ENCODE measurements at places on chromosomes 4 and X.

GRCh38 chr4:11614426-11614825, 185.7 kb upstream of the HS3ST1 start:
- DNase-seq = no peak

- DNase-seq = peak; percentile 64
Measured at GRCh38 chrX:13078739-13079444, 34.5 kb upstream of the FAM9C start.

DNA sequence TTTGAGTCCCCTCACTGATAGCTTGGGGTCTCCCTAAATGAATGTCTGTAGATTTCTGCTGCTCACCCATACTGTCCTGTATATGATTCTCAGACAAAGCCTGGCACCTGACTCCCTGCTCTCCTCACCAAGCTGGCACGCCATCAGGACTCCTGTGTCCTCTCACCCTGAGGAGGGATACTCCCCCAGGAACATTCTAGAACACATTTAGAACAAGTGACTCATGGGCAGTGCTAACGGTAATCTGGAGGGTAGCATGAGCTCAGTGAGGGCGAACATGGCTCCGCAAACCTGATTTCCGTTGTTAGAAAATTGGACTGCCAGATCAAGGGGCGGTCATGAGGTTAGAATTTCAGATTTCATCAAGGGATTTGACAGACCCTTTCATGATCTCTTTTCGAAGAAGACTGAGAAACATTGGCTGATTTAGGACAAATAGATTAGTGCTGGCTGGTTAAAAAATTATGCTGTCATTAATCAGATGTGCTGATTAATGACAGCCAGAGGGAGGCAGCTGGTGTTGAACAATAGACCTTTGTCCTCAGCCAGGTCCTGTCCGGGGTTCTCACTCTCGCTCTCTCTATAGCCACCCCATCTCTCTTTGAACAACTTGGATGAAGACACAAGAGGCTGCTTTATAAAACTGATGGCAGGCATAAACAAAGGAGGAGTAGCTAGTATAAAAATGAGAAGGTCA, 244.3 kb downstream of the PTTG2 start:
- DNase-seq = no peak

DNA sequence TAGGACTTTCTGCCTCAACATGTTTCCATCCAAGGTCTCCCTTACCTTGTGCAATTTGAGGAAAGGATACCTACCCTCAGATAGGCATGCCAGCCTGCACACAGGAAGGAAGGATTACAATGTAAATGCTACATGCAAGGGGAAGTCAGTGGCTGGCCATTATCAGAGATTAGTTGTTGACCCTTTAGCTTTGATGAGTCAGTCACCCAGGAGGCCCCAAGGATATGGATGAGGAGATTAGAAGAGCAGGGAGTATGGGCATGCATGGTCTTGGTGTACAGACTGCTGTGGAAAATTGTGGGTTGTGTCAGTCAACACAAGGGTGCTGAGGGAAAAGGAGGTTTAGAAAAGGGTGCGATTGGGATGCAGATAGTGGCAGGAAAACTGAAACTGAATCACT, 92.0 kb downstream of the GUCY2F start:
- DNase-seq = no peak

GRCh38 chr4:125390727-125391126, 76.0 kb downstream of the FAT4 start:
- no peak for DNase-seq

- DNase-seq = no peak
Measured at GRCh38 chr4:30605616-30606190, 114.5 kb upstream of the PCDH7 start.

DNA sequence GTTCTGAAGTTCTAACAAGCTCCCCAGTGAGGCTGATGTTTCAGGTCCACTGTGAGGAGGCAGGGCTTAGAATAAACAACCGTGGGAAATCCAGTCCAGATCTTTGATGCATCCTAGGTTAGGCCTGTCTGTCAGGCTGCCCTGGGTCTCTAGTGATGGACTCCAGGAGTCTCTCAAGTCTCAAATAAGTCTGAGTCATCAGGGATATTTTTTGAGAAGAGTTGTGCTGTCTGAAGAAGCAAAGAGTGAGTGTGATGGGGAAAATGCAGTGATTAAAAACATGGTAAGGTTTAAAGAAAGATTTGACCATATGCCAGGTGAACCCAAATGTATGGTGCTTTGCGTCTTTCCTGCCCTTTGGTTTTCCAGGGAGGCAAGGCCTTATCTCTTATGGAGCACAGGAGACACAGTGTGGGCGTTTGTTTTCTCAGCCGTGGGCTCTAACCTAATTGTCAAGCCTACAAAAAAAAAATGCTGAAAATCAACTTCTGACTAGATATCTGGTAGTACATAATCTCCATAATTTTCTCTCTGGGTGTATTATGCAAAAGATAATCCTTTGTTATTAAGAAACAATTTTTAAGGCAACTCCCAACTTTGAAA, 100.7 kb downstream of the PTTG2 start:
- DNase-seq = peak; percentile 21

- DNase-seq = no peak
Measured at GRCh38 chrX:130413415-130413814, 11.6 kb downstream of the RBMX2 start.

GRCh38 chr4:83262682-83263081, 21.9 kb downstream of the COQ2 start:
- no peak for DNase-seq

GRCh38 chr4:55214172-55214571, 88.8 kb upstream of the KDR start:
- DNase-seq = no peak

DNA sequence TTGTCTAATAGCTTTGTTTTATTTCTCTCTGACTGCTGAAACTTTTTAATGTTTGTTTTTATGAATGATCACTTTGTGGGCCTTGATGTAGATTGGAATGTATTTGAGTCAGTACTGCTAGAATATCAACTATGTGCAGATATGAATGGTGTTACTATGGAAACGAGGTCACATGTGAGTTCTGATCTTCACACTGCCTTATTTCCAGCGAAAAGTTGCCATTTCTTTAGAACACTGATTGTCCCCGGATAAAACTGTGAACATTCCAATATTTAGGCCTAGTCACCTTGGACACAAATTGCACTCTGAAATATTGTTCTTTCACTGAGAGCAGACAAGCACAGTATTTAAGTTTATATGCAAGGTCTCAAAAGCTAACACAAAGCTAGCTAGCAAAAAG, 27.2 kb upstream of the MAGED1 start:
- DNase-seq = no peak

- DNase-seq = no peak
Measured at GRCh38 chr4:141121101-141121500, 12.2 kb downstream of the RNF150 start.

DNA sequence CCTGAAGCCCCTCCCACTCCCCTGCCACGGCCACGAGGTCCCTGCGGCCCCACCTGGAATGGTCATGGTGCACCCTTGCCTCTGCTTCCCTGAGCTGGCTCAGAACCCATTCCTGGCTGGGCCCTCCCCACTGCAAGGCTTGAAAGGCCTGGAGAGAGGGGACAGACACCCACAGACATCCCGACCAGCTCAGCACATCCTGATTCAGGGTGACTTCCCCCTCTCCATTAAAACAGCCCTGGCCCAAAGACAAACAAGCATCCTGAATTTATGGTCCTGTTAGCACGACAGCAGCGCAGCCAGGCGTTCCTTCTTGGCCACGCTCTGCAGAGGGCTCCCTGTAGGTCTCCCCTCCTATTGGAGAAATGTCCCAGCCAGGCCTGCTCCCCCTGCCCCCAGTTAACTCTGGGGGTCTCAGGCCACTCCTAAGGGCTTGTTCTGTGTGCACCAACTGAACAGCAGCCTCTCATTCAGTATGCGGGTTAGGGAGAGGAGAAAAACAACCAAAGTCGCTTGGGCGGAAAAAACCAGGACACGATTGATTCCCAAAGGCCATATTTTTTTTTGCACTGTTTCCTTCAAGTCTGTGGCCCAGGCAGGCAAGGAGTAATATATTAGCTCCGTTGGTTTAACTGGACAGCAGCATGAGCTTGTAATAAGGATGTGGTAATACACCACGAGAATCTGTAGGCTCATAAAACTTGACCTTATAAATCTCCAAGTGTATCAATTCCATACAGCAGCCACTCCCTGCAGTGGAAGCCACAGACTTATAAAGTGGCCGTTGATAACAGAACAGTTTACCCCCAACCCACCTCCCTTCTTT, 106.7 kb upstream of the MSX1 start:
- no peak for DNase-seq

GRCh38 chr4:57689693-57690205, 579.6 kb upstream of the IGFBP7 start:
- no peak for DNase-seq

GRCh38 chr4:34269613-34270012, 1974.7 kb downstream of the ARAP2 start:
- no peak for DNase-seq

DNA sequence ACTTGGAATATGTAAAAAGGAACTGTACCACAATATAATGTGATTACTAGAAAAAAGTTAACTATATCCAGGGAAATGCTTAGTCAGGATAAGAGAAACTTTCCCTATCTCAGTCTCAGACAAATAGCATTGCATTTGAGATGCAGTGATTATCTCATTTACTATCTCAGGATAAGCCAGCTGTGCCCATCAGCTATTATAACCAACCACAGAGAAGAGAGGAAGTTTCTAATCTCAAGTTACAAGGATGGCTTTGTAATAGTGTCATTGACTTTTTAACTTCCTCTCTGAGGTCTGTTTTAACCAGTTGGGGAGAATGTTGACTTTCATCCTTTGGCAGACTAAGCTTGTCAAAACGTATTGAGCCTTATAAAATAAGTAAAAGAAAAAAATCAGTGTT, 56.5 kb downstream of the SNX25 start:
- DNase-seq = no peak

GRCh38 chr4:77854431-77855111, 8.1 kb upstream of the MRPL1 start:
- DNase-seq = no peak

DNA sequence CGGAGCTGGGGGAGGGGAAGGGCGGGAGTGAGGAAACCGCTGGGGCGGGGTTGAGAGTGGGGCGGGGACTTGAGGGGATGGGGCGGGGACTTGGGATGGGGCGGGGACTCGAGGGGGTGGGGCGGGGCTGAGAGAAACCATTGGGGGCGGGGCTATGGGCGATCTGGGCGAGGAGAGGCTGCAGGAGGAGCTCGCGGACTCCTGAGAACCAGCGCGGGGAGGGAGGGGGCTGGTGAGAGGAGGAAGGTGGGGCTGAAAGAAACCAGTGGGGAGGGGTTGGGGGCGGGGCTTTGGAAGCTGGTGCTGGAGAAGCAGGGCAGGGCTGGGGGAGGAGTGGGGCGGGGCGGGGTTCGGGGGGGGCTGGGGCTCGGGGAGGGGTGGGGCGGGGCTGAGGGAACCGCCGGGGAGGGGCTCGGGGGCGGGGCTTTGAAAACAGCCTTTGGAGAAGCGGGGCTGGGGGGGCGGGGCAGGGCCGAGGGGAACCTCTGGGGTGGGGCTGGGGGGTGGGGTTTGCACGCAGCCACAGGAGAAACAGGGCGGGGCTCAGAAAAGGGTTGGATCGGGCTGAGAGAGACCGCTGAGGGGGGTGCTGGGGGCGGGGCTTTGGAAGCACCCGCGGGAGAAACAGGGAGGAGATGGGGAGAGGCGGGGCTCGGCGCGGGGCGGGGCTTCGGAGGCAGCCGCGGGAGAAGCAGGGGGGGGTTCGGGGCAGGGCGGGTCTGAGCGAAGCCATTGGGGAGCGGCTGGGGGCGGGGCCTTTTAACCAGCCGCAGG, 777 bp upstream of the EOLA2 start:
- peak; percentile 83 for DNase-seq

DNA sequence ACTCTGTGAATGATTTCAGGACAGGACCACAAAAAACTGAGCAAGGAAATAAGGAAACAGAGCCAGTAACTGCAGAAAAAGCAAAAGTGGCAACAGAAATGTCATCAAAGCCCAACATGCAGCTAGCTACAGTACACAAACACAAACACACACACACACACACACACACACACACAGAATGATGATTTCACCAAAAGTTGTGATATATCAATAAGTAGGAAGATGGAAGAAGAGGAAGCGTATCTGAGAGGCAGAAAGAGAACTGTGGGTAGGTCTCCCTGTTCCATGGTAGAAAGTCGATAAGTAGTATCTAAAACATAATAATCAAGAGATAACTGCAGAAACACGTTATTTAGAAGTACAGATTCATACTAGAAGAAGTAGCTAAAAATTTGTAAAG, 148.3 kb downstream of the MGST2 start:
- no peak for DNase-seq

DNA sequence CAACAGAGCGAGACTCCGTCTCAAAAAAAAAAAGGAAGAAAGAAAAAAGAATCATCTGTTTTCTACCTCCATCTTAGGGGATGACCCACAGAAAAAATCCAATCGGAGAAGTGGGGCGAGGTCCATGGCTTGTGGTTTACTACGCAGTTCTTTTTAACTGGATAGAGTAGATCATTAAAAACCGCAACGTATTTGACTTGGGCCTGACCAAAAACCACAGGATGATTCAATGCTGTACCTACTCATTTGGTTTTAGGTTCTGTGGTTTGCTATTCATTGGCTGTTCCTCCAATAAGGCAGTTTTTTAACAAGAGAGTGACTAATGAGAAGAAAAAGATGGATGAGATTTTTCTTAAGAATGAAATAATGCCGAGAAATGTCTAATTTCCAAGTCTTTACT, 83.7 kb downstream of the FREM3 start:
- DNase-seq = no peak

GRCh38 chrX:135572436-135572835, 52.0 kb downstream of the INTS6L start:
- no peak for DNase-seq

- no peak for DNase-seq
Measured at GRCh38 chr4:133596459-133596858, 447.4 kb downstream of the PCDH10 start.

- no peak for DNase-seq
Measured at GRCh38 chrX:10486373-10486772, 134.0 kb downstream of the MID1 start.

- no peak for DNase-seq
Measured at GRCh38 chr4:107391630-107392028, 328.4 kb downstream of the PAPSS1 start.

DNA sequence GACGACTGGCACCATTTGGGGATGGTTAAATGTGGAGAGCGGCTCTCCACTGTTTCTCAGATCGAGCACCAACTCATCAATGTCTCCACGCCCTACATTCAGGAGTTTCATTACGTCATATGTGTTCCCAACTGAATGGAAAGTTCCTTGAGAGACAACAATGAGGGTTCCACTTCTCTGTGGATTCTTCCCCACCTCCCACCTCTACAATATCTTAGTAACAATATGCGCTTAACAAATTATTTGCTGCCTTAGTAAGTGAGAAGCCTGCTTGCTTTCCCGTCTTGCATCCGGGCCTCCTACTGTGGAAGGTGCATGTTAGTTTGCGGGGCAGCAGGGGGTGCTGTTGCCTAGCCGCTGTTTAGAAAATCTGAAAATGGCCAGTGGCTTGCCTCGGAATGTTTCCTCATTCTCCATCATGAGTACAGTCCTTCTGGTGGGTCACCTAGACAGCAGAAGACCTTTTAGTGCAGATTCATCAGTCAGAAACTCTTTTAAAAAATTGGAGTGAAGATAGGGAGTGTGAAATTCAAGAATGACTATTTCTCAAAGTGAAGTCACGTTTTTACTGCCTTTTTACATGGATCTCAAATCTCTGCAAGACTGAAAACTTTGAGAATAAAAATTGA, 55.7 kb downstream of the PHOX2B start:
- no peak for DNase-seq

Measured in fibroblast of skin of left biceps (primary cell).